ENCODE measurements at places on chromosomes 6 and 20.
A peak's percentile ranks its signal among the peaks of the same experiment; 100 is the strongest.

DNA sequence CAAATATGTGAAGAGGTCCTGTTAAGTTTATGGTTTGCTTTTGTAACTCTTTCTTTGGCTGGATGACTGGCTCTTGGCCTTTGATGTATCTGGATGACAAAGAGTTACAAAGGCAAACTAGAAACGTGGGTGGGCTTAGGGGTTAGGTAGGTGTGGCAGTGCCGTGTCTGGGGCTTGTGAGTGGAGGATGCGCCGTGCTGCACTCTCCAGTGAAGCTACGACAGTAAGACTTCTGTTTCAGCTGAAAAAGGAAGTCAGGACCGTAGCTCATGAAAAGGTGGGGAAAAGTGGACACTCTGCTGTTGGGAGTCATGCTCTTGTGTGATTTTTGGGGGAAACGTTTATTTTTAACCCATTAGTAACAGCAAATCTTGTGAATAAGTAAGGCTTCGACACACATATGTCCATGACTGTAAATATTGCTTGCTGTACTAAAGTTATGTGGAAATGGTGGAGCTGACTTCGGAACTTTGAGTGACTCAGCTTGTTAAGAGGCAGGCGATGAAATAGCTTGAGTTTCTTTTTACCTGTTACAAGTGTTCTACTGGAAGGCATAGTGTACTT is 45.6 kb downstream of the DUSP22 start:
- DNase-seq: no peak

GRCh38 chr6:70351461-70351860 is 48.6 kb upstream of the COL9A1 start:
- no peak for DNase-seq

DNA sequence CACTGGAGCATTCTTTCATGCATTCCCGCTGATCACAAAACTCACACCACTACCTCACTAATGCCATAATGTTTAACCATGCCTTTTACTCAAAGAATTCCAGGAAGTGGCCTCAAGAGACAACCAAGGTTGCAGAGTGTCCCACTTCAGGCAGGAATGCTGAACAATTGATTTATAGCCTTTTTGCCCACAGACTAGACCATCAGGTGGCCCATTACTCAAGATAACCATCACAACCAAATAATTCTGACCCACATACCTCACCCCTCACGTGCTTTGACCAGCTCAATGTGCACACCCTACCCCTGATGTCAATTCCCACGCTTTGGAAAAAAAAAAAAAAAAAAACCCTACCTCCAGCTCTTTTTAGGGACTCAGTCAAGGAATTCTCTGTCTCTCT is 220.6 kb upstream of the UFL1 start:
- DNase-seq: no peak

GRCh38 chr6:100790084-100790483 is 91.0 kb downstream of the ASCC3 start:
- no peak for DNase-seq

DNA sequence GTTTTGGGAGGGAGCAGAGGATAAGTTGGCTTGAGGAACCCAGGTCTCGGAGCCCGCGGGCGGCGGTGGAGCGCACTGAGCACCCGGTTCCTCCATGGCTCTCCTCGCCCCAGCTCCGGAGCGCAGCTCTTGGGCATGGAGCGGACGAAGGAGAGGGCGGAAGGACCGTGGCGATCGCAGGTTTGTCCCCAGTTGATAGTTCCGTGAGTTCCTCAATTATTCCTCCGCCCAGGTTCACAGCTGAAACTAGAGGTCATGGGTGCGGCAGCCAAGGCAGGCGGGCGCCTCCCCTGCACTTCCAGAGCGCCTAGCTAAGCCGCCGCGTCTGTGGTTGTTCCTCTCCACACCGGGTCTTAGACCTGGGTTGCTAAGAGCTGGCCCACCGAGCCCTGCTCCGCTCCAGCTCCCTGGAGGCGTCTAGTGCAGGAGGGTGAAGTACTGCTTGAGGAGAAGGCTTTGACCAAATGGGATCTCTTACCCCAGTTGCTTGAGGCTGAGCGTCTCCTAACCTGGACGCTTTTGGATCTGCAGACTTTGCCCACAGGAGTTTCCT is at the start of gene HTR1B:
HTR1B (minus strand) TSS at position 184 of the 553 bp plus-strand sequence; CDS start at position 96, 88 bp downstream.
- no peak for DNase-seq

DNA sequence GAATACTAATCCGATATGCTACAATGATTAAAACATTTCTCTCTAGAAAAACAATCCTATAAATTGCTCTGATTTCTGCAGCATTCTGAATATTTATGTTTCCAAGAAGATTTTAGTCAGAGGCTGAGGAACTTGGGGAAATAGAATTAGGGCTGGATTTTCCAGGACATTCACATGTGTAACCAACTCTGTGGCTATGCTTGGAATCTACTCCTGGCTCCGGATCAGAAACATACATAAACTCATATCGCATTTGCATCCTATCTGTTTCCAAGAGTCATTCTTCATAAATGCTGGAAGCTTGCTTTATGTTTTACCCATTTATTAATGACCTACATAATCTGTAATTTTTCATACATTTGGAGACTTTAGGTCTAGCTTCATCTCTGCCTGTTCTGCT is 459.9 kb upstream of the MARCKS start:
- peak; percentile 84 for DNase-seq

- no peak for DNase-seq
Measured at GRCh38 chr6:79804732-79805131, 142.6 kb downstream of the ELOVL4 start.

DNA sequence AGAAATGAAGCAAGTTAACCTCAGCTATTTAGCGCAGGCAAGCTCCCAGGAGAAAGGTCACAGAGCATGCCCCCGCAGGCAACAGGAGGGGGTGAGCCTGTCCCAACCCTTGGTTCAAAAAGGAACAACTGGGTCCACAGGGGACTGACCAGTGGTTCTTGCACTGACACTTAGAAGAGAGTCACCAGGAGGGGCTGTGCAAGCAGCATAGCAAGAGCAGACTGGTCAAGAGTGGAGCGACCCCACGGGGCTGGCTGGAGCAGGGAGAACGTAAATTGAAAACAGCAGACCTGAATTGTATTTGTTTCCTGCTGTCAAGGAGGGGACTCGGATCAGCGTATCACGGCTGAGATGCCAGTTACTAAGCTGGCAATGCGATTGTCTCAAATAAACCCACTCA is 32.8 kb downstream of the GABRR1 start:
- DNase-seq: no peak

- no peak for DNase-seq
Measured at GRCh38 chr20:986733-987355, 15.3 kb downstream of the RSPO4 start.

GRCh38 chr6:107600936-107601335 is 111.0 kb downstream of the SOBP start:
- DNase-seq: peak; percentile 60

GRCh38 chr20:56422824-56423189 is 10.7 kb downstream of the CASS4 start:
- DNase-seq: no peak

DNA sequence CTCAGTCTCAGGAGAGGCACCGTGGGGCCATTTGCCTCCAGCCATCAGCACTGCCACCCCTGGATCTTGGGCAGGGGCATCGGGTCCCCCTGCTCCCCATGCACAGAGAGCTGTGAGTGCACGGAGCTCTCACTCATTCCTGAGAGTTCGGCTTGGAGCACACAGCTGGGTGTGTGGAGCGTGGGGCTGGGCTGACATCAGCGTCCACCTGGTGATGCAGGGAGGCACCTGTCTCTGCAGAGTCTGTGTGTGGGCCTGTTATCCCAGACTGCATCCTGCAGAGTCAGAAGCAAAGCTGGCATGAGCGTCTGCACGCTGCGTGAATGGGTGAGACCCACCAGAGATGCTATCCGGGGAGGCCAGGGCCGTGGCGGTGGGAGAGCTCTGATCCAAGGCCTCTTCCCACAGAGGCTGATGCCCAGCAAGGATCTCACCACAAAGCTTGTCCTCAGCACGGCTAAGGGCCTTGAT is 248.8 kb upstream of the AFDN start:
- DNase-seq: no peak

Measured in fibroblast of skin of left quadriceps (primary cell).